ENCODE measurements at places on chromosomes 12 and 14. TPM values are rescaled to one million over a fixed set of nuclear protein-coding genes. Genes with fewer than 3 reads are reported as not detected.

BEST3 gene
- 0.12 TPM for total RNA-seq

CLEC1B gene
- total RNA-seq = not detected

SYNDIG1L gene
- not detected for total RNA-seq

HOTAIR gene
- total RNA-seq = not detected

KRT86 gene
- total RNA-seq = under 0.01 TPM

CELA1 gene
- not detected for total RNA-seq

AICDA gene
- total RNA-seq = not detected

KRT77 gene
- total RNA-seq = not detected

FAM161B gene
- total RNA-seq = 4.0 TPM

GALNT9 gene
- total RNA-seq = 1.2 TPM

KCNMB4 gene
- total RNA-seq = 1.00 TPM

OR4K1 gene
- total RNA-seq = 0.12 TPM

GARIN6 gene
- total RNA-seq = not detected

HELB gene
- 4.6 TPM for total RNA-seq

IL23A gene
- total RNA-seq = not detected

SLC6A13 gene
- not detected for total RNA-seq

EP400 gene
- total RNA-seq = 14.0 TPM

OTX2 gene
- total RNA-seq = not detected

NANOG gene
- not detected for total RNA-seq

RNASE2 gene
- total RNA-seq = not detected

TEX22 gene
- total RNA-seq = 0.11 TPM

E2F7 gene
- total RNA-seq = 32.6 TPM

OR6C74 gene
- not detected for total RNA-seq

KLHL28 gene
- total RNA-seq = 13.2 TPM

SP7 gene
- total RNA-seq = not detected

CISTR gene
- total RNA-seq = not detected

TMEM229B gene
- total RNA-seq = 0.33 TPM

ACVR1B gene
- 10.5 TPM for total RNA-seq

MMP19 gene
- total RNA-seq = 5.2 TPM

TDRD9 gene
- total RNA-seq = 2.2 TPM

GPX2 gene
- total RNA-seq = not detected

TTC9 gene
- total RNA-seq = under 0.01 TPM

SPIC gene
- not detected for total RNA-seq

KRT80 gene
- 0.25 TPM for total RNA-seq

ADAMTS20 gene
- not detected for total RNA-seq

CHGA gene
- not detected for total RNA-seq

TAS2R20 gene
- total RNA-seq = 5.8 TPM

ZNF605 gene
- 13.9 TPM for total RNA-seq

IL26 gene
- total RNA-seq = not detected

SCN8A gene
- 45.0 TPM for total RNA-seq

NOXRED1 gene
- total RNA-seq = 0.25 TPM
